ENCODE measurements at places on chromosomes 13 and 19.

DNA sequence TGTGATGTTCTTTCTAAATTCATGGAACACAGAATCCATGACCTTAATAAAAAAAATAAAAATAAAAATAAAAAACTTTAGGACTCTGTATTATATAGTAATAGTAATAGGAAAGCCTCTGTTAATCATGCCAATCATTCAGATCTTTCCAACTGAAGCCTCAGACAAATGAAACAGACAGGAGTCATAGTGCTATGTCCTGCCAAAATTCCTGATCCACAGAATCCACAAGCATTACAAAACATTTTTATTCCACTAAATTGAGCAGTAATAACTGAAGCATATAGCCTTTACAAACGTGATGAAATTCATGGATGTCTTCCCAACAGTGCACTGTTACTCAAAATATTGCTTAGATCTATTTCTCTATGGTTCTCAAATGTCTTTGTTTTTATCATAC is 820.6 kb upstream of the PCDH9 start:
- no peak for DNase-seq

GRCh38 chr13:40158218-40158617 is 502.8 kb downstream of the COG6 start:
- no peak for DNase-seq

GRCh38 chr13:52002361-52002760 is 8.9 kb downstream of the ATP7B start:
- DNase-seq, result no peak

- no peak for DNase-seq
These were observed 35.9 kb upstream of the IGFL1 start for GRCh38 chr19:46193678-46194077.

DNA sequence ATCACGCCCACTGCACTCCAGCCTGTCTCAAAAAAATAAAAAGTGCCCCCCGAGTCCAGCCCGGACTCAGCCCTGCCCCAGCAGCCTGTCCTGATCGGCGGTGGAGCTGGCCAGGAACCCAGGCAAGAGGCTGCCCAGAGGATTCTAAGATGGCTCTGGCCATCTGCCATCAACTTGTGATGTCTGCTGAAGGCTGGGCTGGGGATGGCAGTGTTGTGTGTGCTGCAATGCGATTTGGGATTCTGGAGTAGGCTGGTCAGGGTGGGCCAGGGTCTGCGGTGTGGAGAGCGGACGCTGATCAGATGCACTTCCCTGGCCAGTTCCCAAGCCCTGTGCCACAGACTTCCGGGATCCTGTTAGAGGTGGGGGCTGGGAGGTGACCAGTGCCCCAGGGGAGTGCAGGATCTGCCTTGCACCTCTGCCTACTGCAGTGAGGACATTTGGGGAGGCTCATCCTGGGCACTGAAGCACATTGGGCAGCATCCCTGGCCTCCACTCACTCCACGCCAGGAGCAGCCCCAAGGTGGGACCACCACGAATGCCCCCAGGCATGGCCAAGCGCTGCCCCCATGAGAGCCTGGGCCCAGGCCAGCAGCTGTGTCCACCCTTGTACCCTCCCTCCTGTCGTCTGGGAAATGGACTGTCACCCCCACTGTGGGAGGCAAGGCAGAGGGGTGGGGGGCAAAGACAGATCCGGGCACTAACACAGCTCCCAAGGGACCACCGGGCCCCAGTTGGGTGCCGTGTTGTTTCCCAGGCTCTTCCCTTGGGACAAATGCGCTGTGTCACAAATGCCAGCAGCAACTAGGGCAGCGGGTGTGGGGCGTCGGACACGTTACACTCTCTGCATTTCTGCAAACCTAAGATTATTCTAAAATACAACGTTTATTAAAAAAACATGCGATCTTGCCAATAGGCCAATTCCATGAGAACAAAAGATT is 3.4 kb upstream of the TBXA2R start:
- no peak for DNase-seq

- no peak for DNase-seq
These were observed 33.1 kb downstream of the CERS4 start for GRCh38 chr19:8242211-8242821.

DNA sequence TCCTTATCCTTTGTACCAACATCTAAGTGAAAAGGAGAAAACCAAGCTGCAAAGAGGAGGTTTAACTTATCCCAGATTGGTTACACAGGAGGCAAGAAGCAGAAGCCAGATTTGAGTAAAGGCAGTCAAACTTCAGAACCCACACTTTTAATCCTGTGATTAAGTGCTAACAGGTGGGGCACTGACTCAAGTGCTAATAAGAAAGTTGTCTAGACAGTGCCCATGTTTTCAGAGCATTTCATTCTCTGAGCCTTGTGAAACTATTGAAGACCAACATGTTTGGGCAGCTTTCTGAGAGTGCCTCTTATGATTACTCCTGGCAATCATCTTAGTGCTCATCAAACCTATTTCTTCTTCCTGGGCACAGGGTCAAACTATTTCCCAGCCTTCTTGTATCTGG is 380.8 kb downstream of the KCNRG start:
- DNase-seq, result no peak

DNA sequence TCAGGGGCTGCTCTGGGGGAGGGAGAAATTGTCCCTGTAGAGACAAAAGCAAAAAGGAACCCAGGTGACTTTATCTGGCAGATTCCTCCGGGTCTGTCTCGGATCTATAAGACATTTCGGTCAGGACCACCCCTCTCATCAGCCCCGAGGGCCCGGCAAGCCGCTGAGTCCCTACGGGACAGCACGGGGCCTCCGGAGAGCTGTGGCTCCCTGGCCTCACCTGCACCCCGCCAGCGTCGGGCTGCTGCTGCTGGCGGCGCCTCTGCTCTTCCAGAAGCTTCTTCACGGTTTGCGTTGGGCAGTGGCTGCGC is 1.9 kb downstream of the NFKBID start:
- DNase-seq, result no peak

DNA sequence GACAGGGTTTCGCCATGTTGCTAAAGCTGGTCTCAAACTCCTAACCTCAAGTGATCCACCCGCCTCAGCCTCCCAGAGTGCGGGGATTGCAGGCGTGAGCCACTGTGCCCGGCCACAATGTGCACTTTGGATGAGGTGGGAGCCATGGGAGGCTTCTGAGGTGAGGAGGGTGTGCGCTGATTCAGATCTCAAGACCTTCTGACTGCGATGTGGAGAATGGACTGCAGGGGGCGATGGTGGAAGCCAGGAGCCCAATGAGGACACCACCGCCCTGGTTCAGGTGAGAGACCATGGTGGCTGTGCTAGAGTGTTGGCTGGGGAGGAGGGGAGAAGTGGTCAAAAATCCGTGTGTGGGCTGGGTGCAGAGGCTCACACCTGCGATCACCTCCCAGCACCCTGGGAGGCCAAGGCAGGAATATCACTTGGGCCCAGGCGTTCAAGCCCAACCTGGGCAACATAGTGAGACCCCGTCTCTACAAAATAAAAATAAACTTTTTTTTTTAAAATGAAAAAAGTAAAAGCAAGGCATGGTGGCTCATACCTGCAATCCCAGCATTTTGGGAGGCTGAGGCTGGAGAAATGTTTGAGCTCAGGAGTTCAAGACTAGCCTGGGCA is 5.6 kb downstream of the INAFM1 start:
- DNase-seq, result no peak

DNA sequence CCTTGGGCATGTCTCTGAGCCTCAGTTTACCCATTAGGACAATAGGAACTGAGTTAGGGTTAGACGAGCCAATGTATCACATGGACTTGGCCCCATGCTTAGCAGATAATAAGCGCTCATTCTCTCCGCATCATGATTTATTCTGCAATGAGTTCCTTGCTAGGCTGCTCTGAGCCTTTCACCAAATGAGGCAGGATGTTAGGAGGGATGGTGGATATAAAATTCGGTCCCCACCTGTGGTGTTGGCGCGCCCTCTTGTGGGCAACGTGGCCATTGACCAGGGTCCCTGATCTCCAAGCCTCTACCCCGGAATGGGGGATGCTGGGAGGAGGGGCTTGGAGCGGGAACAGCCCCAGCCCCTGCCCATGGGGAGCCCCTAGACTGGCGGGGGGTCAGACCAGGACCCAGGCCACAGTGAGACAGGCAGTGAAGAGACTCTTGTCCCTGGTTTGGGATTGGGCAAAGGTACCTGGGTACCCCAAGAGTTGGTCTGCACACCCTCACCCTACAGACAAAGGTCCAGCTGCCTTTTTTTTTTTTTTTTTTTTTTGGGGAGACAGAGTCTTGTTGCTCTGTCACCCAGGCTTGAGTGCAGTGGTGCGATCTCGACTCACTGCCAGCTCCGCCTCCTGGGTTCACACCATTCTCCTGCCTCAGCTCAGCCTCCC is 43.9 kb downstream of the CERS4 start:
- DNase-seq, result peak; percentile 79

GRCh38 chr13:30898678-30899241 is 7.3 kb upstream of the MEDAG start:
- no peak for DNase-seq

DNA sequence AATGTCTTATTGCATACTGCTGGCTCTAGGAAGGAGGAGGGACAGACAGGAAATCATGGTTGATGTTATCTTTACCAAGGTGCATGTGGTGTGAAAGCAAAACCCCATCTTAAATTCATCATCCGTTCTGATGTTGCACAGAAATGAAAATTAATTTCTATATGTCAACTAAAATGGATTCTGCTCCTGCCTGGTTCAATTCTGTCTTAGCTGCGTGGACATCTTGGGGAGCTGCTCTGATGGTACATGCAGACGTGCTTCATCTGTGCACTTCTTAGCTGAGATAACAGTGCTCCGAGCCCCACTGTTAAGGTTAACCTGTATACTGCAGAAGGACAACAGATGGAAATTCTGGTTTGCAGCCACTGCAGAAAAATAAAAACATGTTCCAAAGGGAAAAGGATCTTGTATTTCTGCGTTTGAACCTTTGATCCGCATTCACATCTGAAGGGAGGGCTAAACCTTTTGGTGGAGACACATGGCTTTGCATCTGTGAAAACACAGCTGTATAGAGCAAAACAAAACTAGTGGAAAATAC is 155.6 kb downstream of the TM9SF2 start:
- no peak for DNase-seq

DNA sequence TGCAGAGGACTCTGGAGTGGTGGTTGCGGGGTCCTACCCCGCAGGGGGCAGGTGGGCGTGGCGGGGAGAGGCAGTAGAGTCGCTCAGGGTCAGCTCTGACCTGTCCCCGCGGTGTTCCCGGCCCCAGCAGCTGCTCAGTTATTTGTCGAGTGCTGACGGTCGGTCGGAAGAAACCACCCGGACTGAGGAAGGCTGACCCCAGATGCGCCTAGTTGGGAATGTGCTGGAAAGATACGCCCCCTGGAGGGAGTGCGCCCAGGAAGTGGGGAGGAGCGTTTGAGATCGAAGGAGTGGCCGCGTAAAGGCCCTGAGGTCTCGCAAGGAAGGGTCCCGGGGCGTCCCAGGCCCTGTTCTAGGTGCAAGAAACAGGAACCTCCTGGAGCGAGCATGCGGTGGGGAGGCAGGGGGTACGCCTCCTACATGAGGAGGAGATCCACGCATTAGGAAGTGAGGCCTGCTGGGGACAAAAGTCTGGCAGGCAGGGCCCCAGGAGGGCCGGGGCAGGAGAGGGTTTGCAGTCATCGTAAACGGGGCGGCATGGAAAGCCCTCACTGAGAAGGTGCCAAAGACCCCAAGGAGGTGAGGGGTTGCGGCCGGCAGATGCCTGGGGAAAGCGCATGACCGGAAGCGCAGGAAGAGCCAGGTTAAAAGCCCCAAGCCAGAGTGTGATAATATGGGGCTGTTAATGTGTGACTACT is 9.2 kb downstream of the CCDC8 start:
- DNase-seq, result no peak

DNA sequence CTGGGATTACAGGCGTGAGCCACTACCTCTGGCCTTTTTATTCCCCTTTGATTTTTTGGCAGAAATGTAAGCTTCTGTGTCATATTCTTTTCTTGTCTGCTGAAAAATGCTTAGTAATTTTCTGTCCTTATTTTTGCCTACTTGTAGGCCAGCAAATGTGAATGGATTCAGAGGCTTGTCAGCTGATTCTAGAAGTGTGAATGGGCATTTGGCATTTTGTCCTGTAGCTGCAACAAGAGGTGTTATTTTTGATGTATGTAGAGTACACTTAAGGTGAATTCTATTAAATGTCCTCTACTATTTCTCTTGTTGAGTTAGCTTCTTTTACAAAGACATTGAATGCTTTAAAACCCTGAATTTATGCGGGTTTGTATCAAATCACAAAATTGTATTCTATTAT is 50.0 kb downstream of the FRY start:
- DNase-seq, result no peak

DNA sequence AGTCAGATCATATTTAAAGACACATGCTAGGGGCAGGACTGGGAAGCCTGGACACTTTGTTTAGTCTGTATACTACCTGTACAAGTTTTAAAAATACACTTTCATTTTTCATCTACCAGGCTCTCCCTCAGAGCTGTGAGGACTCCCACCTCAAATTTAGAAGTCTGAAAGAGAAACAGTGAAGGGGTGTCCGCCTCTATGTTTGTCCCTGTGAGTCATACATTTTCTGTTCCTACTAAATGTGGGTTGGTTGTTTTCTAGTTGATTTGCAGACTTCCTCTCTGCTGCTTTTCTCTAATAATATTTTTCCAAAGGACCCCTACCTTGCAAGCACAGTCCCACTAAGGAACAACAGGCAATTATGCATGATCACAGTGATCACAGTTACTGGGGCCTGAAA is 110.5 kb downstream of the ENOX1 start:
- DNase-seq, result no peak

DNA sequence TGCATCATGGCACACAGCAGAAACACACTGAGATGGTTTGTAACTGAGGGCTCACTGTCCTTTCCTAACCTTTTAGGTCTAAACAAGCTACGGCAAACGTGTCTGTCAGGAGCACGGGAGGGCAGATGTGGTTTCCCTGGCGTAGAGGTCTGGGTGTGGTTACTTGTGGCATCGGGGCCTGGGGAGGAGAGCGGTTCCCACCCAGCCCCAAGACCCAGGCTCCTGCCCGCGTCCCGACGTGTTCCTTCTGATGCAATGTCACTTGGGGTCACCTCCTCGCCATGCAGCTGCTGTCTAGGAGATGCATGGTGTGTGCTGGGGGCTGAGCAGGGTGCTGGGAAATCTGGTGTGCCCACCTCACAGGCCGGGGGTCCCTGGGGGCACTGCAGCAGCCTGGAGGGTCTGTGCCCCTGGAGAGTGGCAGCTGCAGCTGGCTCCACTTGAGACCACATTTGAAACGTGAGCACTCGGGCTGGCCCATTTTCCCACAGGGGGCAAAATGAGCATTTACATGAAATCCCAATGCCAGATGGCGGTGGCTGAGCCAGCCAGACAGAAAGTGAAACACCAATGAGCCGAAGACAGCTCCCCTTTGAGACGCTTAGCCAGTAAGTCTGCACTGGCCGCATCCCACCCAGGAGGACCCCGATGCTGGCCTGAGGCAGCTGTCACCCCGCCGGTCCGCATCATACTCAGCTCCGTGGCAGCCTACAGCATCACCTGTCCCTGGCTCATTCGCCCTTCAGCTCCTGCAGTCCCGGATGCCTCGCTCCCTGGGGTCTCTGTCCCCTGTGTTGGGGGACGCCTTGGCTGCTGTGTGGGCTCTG is 22.3 kb upstream of the MYDGF start:
- DNase-seq, result no peak

GRCh38 chr19:38492181-38492813 is 58.8 kb downstream of the RYR1 start:
- DNase-seq, result no peak

GRCh38 chr13:103140001-103140671 is 73.9 kb upstream of the SLC10A2 start:
- DNase-seq, result no peak

GRCh38 chr19:38294090-38294489 is 10.0 kb upstream of the C19orf33 start:
- DNase-seq, result no peak
